T1000 (cell line): ENCODE measurements at places on chromosomes 7 and 10.

DNA sequence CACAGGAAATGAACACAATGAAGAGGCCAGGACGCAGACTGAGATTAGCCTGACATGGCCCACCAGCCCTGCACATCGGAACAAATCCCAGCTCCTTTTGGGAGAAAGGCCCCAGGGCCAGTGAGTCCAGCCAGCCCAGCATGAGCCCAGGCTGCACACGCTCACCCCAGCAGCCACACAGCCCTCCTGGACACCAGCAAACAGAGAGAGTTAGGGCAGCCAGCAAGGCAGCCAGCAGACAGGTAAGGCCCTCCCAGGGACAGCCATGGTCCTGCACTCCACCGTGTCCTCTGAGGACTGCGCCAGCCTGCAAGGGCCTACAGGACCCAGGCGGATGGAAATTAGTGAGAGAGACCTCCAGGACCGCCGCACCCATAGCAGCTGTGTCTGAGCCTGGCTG is 8.1 kb upstream of the GRID1 start:
- DNase-seq, result no peak

- no peak for DNase-seq
Measured at GRCh38 chr10:32068569-32068968, 12.3 kb upstream of the KIF5B start.

GRCh38 chr7:92013611-92014010 is 72.9 kb downstream of the AKAP9 start:
- no peak for DNase-seq

GRCh38 chr10:34629084-34629483 is 186.0 kb downstream of the PARD3 start:
- no peak for DNase-seq

GRCh38 chr7:55016061-55016745 is 2.6 kb upstream of the EGFR start:
- DNase-seq, result no peak

DNA sequence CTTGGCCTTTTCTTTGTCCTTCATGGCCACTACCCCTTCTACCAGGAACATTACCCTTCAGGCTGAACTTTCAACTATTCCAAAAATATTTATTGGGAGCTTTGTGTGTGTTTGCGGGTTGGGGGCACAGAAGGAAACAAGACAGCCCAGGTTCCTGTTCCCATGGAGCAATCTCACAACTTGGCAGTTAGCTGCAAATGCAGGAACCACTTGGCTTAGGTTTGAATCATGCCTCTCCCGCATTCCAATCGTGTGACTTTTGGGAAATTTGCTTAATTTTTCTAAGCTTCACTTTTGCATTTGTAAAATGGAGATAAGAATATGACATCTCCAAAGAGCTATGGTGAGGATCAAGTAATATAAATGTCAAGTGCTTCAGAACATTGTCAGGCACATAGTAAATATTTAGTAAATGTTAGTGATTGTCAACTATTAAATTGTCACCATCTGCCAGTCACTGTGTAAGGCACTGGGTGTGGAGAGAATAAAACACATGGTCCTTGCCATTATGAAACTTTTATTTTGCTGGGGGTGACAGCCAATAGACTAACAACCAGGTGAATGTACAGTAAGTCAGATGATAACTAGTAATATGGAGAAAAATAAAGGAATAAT is 277.1 kb downstream of the SNX13 start:
- peak; percentile 41 for DNase-seq

- DNase-seq, result no peak
Measured at GRCh38 chr10:69893271-69893900, 91.7 kb downstream of the COL13A1 start.

DNA sequence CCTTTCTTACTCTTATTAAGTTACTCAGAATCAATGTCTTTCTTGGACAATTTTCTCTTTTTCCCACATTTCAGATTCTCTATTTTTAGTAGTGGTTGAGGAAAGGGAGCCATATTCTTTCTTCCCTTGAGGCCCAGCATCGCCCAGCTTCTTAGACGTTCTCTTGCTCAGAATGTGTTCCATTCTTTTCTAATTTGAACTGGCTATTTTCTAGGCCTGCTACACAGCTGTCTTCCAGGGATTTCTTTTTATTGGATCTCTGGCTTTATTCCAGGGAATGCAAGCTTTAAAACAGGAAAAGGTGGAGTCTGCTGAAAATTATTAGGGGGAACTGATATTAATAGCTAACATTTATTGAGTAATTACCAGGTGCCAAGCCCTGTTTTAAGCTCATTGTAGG is 58.3 kb downstream of the WIPF3 start:
- DNase-seq, result no peak

DNA sequence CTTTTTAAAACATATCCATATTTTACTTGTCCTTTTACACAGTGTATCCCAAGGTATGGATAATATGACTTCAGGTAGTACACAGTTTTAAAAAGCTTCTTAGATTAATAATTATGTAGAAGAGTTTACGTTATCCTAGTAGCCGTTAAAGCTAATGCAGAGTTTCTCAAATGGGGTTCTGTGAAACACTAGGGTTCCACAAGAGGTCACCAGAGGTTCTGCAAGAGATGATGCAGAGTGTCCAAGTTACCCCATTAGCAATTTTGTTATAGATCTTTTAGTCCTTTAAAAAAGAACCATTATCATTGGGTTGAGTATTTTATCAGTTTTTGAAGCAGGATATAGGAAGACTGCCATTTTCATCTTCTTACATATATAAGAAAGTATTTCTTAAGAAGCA is 298.9 kb upstream of the HPS1 start:
- DNase-seq, result no peak

- no peak for DNase-seq
Measured at GRCh38 chr10:106910666-106911065, 253.8 kb downstream of the SORCS1 start.

DNA sequence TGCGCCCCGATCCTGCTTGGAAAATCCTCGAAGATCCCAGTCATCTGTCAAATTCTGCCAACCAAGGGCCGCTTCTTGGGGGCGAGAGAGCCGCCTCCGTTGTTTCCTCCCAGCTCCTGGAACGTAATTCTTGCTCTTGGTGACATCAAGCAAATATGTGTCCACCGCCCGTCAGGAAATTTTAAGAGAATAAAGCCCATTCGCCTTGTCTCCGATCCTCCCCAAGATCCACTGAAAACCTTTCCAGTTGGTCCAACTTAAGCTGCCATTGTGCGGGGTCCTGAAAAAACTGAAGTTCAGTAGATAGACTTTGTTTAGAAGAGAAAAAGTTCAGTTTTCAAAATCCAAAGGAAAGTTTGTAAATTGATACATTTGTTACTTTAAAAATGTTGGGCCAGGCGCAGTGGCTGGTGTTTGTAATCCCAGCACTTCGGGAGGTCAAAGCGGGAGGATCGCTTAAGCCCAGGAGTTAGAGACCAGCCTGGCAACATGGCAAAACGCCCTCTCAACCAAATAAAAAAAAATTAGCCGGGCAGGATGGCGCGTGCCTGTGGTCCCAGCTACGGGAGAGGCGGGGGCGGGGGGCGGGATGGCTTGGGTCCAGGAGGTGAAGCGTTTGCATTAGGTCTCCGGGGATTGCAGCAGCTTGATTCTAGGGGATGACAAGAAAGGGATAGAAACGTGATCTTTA is 1.0 kb upstream of the ZNF800 start:
- no peak for DNase-seq

- DNase-seq, result no peak
Measured at GRCh38 chr7:131955679-131956078, 399.3 kb upstream of the PODXL start.

- DNase-seq, result no peak
Measured at GRCh38 chr7:66679633-66680244, 51.1 kb downstream of the KCTD7 start.

GRCh38 chr7:26199301-26200037 is 1.1 kb downstream of the HNRNPA2B1 start:
- no peak for DNase-seq

- DNase-seq, result no peak
Measured at GRCh38 chr7:133436014-133436428, 183.1 kb downstream of the EXOC4 start.

GRCh38 chr10:114022766-114023597 is 20.7 kb upstream of the ADRB1 start:
- no peak for DNase-seq

GRCh38 chr10:77313066-77313750 is 324.4 kb downstream of the KCNMA1 start:
- no peak for DNase-seq

DNA sequence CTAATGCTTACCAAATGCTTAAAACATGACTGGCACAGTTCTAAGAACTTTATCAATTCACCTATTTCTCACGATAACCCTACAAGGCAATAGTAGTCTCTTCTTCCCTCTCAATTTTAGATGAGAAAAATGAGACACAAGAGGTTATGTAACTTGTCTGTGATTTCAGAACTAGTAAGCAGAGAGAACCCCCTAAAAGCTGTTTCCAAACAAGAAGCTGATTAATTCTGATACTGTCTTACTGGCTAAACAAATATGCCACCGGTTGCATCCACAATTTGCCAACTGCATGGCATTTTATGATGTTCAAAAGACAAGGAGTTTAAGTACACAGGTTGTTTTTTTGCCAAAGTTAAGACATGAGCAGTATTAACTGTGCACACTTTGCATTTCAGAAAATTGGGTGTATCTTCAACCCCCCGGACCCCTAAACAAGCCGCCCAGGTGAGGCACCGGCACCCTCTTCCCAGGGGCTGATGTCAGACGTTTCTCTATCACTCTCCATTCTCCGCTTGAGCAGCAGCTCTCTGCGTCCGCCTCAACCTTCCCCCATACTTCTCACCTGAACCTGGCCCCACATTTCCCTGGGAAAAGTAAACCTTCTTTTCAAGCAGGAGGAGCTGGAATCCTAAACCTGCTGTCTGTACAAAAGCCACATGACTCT is 21.7 kb downstream of the RSU1 start:
- no peak for DNase-seq

- no peak for DNase-seq
Measured at GRCh38 chr7:124369310-124369709, 336.4 kb upstream of the TMEM229A start.

DNA sequence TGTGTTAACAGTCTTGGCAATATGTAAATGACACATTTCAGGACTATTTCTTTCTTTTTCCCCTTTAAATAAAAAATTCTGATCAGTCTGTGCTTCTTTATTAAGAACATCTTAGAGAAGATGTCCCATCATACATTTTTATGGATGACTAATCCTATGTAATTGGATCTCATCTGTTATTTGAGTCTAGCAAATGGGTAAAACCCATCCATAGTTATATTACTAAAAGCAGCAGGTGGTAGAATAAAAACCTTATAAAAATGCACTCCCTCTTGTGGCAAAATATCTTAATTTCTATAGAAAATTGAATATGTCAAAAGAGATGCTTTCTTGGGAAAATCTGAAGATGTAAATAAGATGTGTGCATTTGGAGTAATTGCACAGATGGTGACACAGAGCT is 35.3 kb downstream of the TRRAP start:
- no peak for DNase-seq

DNA sequence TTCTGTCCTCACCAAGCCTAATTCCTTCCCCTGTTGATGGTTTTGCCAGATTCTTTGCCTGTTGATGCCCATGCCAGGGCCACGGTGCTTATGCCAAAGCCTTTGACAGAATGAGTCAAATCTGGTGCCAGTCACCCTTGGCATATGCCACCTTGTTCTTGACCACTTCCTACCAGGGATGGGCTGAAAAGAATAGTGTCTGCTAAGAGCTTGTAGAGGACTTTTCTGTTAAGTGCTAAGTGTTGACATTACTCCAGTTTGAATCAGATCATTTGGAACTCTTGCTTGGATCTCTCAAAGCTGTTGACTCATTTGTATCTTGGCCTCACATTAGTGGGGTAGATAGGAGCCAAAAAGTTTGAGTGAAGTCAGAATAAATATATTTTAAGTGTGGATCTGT is 661.2 kb downstream of the AUTS2 start:
- no peak for DNase-seq

DNA sequence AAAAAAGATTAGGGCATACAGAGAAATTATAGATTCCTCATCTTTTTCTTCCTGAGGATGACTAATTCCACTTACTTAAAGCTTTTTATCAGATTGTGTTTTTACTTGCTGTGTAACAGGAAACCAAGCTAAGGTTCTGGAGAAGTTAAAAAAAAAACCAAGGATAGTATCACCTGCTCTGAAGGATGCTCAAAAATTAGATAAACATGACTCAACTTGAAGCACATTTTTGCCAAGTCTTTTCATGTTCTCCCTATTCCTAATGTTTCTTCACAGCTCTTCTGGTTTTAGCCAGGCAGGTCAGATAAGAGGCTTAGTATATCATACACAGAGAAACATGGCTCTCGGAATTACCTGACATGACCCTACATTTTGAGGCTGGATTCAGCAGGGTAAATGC is 90.3 kb downstream of the CPEB3 start:
- no peak for DNase-seq

DNA sequence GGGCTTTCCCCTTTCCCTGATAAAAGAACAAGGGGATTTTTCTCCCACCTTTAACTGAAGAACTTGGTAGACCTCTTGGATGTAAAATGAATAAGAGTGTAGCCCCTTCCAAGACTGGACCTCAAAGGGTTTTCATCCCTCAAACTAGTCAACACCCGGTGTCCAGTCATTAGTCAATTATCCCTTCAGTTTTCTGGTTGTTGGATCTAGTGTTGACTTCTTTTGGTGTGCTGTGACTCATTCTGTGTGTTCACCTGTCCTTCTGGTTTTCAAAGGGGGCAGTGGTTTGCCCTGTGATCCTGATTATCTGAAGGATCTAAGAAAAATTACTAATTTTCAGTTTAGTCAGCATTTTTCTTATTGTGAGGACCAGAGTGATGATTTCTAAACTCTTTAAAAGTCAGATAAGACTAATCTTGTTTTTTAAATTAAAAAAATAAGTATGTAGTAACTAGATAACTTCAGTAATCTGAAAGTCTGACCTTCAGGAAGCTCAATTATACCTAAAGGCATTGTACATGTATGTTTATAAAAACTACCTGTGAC is 583.5 kb downstream of the CNTNAP2 start:
- no peak for DNase-seq

DNA sequence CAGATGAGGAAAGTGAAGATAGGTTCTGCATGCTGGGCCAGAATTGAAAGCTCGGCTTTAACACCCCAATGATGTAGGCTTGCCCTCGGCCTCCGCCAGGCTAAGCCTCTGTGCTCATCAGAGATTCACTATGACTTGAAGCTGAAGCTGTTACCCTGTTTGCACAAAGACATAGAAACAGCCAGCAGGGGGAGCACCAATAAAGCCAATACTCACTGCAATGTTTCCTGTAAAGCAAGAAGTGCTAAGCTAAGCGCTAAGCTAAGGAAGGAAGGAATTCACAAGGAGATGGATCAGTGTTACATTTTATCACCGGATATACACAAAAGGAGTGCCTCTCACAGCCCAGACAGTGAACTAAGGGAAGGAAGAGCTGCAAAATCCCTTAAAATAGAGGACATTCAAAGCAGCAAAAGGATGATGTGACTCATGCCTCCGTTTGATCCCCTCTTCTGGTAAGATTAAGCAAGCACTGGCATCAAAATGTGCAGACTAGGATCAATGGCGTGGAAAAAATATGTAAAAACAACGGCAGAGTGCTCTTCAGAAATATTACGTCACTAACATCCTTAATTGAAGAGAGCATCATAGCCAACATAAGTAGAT is 153.8 kb downstream of the COBL start:
- DNase-seq, result peak; percentile 68

- no peak for DNase-seq
Measured at GRCh38 chr7:123198668-123199652, 809 bp downstream of the SLC13A1 start.

- no peak for DNase-seq
Measured at GRCh38 chr10:17851611-17852010, 42.5 kb downstream of the MRC1 start.
